ENCODE measurements at places on chromosomes 5 and 9. TPM values are rescaled to one million over a fixed set of nuclear protein-coding genes. Genes with fewer than 3 reads are reported as not detected.

LCN12 gene
- 2.0 TPM for total RNA-seq

ARHGEF37 gene
- 0.67 TPM for total RNA-seq

SPTAN1 gene
- 243 TPM for total RNA-seq

RASGEF1C gene
- total RNA-seq = not detected

UGT3A1 gene
- not detected for total RNA-seq

SKIC3 gene
- 64.3 TPM for total RNA-seq

DDX4 gene
- total RNA-seq = not detected

BASP1 gene
- 8.1 TPM for total RNA-seq

FCN2 gene
- total RNA-seq = not detected

SLC45A2 gene
- 0.56 TPM for total RNA-seq

PLGRKT gene
- 47.4 TPM for total RNA-seq

DOCK8 gene
- 143 TPM for total RNA-seq

PSIP1 gene
- 45.9 TPM for total RNA-seq

MARCOL gene
- not detected for total RNA-seq

MAN1B1 gene
- 55.8 TPM for total RNA-seq

GPR151 gene
- not detected for total RNA-seq

ANGPTL2 gene
- not detected for total RNA-seq

TNFAIP8 gene
- 333 TPM for total RNA-seq

TMEM215 gene
- not detected for total RNA-seq

NUDT12 gene
- 0.26 TPM for total RNA-seq

TRIM36 gene
- total RNA-seq = 0.33 TPM

All from natural killer cell treated with Interleukin-12 subunit alpha and Interleukin-12 subunit beta and Interleukin-15 and Interleukin-18, amount 100 ng/mL, for 72 hours (primary cell).